Stimulated activated memory B cell treated with anti-CD40 and anti-IgM and Interleukin-4, amounts not matched to agents 10 μg/mL and 1 μg/mL and 100 μg/mL, for 72 hours (primary cell): ENCODE measurements at places on chromosomes 11 and 22.
A peak's percentile ranks its signal among the peaks of the same experiment; 100 is the strongest.

DNA sequence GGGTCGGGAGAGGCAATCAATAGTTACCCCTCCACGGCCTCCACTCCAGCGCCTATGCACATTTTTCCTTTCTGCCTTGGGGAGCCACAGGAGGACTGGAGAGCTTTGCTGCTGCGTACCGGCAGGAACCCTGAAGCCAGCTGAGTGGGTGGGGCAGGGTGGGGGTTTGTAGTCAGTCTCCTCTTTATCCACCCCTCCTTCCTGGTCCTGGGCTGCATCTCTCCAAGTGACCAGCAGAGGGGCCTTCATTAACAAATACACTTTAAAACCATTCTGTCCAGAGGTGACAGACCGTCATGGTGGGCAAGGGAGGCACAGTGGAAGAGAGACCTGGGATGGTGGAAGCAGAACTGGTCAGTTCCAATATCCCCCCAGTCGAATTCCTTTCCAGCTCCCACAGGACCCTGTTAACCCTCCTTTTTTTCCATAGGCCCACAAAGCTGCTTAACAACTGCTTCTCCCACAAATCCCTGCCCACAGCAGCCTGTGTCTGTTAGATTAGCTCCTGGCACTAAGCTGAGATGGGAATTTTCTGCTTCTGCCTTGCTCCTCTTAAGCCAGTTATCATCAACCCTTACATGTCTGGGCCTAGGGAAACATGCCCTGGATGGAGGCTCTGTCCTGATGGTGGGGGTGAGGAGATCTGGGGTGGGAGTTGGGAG is 3.9 kb upstream of the ABCG4 start:
- peak; percentile 62 for ATAC-seq
- no peaks in the 10 kb centered on the region for H3K36me3 ChIP-seq
- peaks cover 21% of the 10 kb centered on the region for H3K4me1 ChIP-seq
- H3K27me3 ChIP-seq = peaks cover 62% of the 10 kb centered on the region
- no peak overlapping the region for H3K4me3 ChIP-seq

- H3K27ac ChIP-seq = peak overlapping the region; percentile 69
- H3K27me3 ChIP-seq = no peaks in the 10 kb centered on the region
- H3K36me3 ChIP-seq = peaks cover 83% of the 10 kb centered on the region
- H3K4me1 ChIP-seq = peaks cover 47% of the 10 kb centered on the region
These were observed 134.8 kb downstream of the TBC1D22A start for GRCh38 chr22:46897246-46897623.

DNA sequence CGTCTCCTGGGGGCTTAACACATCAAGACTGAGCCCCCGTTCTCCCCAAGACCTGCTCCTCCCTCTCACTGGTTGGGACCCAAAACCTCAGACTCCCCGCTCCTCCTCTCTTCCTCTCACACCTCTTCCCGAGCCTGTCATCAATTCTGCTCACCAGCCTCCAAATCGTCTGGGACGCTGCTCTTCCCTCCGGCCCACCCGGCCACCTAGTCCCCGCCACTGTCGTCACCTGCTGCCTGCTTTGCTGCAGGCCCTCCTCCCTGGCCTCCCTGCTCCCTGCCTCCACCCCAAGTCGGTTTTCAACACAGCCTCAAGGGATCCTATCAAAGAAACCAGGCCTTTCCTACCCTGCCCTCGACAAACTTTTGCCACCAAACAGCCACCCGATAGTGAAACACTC is 3.1 kb downstream of the MFNG start:
- H3K36me3 ChIP-seq = peaks cover 38% of the 10 kb centered on the region
- no peak for ATAC-seq
- H3K4me1 ChIP-seq = peaks cover 54% of the 10 kb centered on the region
- peak overlapping the region; percentile 95 for H3K27ac ChIP-seq
- H3K4me3 ChIP-seq = peak overlapping the region; percentile 93

GRCh38 chr11:8772571-8773519 is 90.3 kb downstream of the RPL27A start:
- H3K36me3 ChIP-seq = no peaks in the 10 kb centered on the region
- no peaks in the 10 kb centered on the region for H3K27me3 ChIP-seq
- no peak overlapping the region for H3K4me3 ChIP-seq

DNA sequence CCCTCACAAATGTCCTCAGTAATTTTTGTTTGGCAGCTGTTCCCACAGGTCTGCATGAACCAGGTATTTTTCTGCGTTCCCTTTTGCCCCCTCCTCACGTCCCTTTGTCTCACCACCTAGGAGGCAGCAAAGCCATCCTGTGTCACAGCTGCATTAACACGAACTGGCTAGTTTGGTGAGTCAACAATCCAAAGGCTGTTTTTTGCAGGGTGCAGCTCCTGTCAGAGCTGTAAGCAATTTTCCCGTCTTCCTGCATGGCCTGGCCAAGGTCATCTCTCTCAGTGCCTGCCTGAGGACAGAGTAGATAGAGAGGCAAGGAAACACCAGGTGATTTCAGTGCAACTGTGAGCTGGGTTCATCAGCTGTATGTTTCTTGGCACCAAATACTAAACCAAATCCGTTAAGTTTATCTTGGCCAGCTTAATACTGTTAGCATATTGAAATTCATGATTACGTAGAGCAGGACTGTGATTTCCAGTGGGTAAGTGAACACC is 20.6 kb upstream of the VSIG10L2 start:
- H3K4me1 ChIP-seq = peaks cover 6% of the 10 kb centered on the region
- no peak overlapping the region for H3K27ac ChIP-seq
- H3K27me3 ChIP-seq = peaks cover 50% of the 10 kb centered on the region
- H3K4me3 ChIP-seq = no peak overlapping the region
- no peaks in the 10 kb centered on the region for H3K36me3 ChIP-seq

DNA sequence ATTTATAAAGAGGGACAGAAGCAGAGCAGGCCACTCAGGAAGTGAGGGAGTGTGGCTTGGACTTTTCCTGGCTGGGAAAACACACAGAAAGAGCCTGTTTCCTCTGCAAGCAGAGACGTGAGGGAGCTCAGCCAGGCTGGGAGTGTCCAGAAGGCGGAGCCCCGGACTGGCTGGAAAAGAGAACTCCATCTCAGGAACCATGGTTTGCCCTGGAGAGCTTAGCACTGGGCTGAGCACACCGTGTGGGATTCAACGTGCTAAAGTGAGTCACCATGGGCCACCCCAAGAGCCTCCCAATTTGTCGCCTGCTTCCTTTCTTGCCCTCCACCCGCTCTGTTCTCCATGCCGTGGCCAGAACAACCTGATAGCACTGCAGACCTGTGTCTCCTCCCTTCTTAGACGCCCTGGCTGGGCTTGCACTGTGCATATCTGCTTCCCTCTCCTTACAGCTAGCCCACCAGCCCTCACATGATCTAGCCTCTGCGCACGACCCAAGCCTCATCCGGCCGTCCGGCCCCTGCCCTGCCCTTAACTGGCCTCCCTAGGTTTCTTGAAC is 51.8 kb downstream of the GALNT18 start:
- H3K4me3 ChIP-seq = no peak overlapping the region
- no peaks in the 10 kb centered on the region for H3K4me1 ChIP-seq
- ATAC-seq = no peak

GRCh38 chr11:64268893-64269539 is 15.4 kb downstream of the BAD start:
- no peaks in the 10 kb centered on the region for H3K36me3 ChIP-seq
- peak overlapping the region; percentile 97 for H3K4me3 ChIP-seq
- peaks cover 34% of the 10 kb centered on the region for H3K4me1 ChIP-seq
- peak overlapping the region; percentile 93 for H3K27ac ChIP-seq
- peak; percentile 14 for ATAC-seq
- no peaks in the 10 kb centered on the region for H3K27me3 ChIP-seq

DNA sequence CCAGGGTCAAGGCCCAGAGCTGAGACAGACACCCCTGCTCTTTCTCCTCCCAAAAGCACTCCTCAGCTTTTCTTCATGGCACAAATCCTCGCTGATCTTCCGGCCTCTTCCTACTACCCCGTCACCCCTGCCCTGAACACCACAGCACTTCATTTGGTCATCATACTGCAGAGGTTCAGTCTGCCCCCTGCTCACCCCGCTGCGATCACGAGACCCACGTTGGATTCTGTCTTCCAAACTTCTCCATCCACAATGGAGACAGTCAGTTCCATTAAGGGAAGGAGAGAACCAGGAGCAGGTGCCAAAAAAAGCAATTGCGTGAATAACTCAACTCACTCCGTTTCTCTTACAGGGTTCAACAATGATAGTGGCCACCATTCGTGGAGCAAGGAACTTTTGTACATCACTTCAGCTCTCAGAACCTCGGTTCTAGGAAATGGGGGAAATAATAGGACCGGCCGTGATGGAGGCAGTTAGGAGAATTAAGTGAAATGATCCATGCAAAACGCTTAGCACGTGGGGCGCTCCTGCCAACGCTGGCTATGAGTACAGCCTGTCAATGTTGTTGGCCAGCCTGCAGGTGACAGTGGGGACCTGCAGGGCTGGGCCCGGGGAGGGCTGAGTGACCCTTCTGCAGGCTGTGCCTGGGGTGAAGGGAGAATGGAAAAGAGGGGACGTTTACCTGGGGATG is 45.9 kb downstream of the MN1 start:
- H3K4me3 ChIP-seq = no peak overlapping the region
- no peak for ATAC-seq
- peaks cover 32% of the 10 kb centered on the region for H3K27me3 ChIP-seq
- H3K4me1 ChIP-seq = no peaks in the 10 kb centered on the region
- no peak overlapping the region for H3K27ac ChIP-seq

- no peaks in the 10 kb centered on the region for H3K4me1 ChIP-seq
- H3K27ac ChIP-seq = no peak overlapping the region
- no peak overlapping the region for H3K4me3 ChIP-seq
- peaks cover 11% of the 10 kb centered on the region for H3K27me3 ChIP-seq
These were observed 153.4 kb downstream of the JRKL start for GRCh38 chr11:96543177-96543576.

- peaks cover 30% of the 10 kb centered on the region for H3K4me1 ChIP-seq
- peaks cover 10% of the 10 kb centered on the region for H3K27me3 ChIP-seq
- peak; percentile 71 for ATAC-seq
- no peak overlapping the region for H3K4me3 ChIP-seq
These were observed 64.1 kb upstream of the LMO1 start for GRCh38 chr11:8327761-8328192.

DNA sequence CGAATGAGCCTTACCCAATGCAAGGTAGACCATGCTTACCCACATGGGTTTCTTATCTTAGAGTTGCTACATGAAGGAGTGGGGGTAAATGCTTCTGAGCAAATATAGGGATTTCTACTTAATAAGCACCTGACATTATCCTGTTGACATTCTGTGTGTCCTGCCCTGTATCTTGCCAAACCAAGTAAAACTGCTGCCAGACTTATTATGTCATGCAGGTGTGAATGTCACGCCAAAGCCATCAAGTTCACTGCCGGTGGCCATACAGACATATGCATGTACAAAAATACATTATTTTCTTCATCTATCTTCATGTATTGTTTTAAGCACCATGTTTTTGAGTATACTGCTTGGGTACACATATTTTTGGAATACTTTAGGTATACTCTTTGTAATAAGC is 70.2 kb downstream of the NOX4 start:
- H3K4me1 ChIP-seq = no peaks in the 10 kb centered on the region
- no peaks in the 10 kb centered on the region for H3K27me3 ChIP-seq
- ATAC-seq = no peak
- H3K27ac ChIP-seq = no peak overlapping the region
- H3K36me3 ChIP-seq = no peaks in the 10 kb centered on the region

GRCh38 chr11:96388891-96389719 is 607 bp downstream of the CCDC82 start:
- ATAC-seq = peak; percentile 75
- peak overlapping the region; percentile 94 for H3K4me3 ChIP-seq
- peaks cover 26% of the 10 kb centered on the region for H3K36me3 ChIP-seq
- H3K4me1 ChIP-seq = peaks cover 47% of the 10 kb centered on the region
- peak overlapping the region; percentile 86 for H3K27ac ChIP-seq

DNA sequence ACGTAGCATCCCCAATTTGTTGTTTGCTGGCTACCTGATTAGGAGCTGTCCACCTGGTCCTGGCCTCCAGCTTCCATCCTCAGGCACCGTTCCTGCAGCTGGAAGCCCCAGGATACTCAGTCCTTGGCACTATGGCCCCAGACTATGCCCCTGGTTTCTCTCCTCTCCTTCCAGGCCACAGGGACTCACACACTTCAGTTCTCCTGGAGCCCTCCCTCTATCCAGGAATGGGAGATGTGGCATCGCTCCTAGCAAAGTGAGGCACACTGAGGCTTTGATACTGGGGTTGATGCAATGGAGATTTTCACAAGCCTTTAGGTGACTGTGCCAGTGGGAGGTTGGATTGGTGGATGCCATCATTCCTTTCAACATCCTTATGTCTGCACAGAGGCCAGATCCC is 142.8 kb upstream of the B3GAT1 start:
- peaks cover 14% of the 10 kb centered on the region for H3K27me3 ChIP-seq
- no peaks in the 10 kb centered on the region for H3K36me3 ChIP-seq
- H3K27ac ChIP-seq = no peak overlapping the region
- H3K4me3 ChIP-seq = no peak overlapping the region

- H3K36me3 ChIP-seq = peaks cover 13% of the 10 kb centered on the region
- H3K27ac ChIP-seq = no peak overlapping the region
These were observed 242.0 kb downstream of the BRD1 start for GRCh38 chr22:49585461-49586243.

DNA sequence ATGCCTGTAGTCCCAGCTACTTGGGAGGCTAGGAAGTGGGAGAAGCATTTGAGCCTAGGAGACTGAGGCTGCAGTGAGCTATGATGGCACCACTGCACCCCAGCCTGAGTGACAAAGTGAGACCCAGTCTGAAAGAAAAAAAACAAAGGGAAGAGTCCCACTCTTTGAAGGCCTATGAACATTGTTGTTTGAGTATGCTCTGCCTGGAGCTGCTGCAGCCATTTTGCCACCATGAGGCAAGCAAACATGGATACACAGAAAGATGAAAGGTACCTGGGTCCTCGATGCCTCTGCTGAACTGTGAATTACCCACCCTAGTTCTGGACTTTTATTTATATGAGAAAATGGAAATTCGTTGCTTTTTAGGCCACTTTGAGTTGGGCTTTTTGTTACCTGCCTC is 19.7 kb upstream of the TSPAN18 start:
- H3K4me3 ChIP-seq = no peak overlapping the region
- ATAC-seq = no peak
- no peaks in the 10 kb centered on the region for H3K36me3 ChIP-seq
- no peaks in the 10 kb centered on the region for H3K4me1 ChIP-seq
- peaks cover 35% of the 10 kb centered on the region for H3K27me3 ChIP-seq

- no peaks in the 10 kb centered on the region for H3K4me1 ChIP-seq
- peaks cover 8% of the 10 kb centered on the region for H3K27me3 ChIP-seq
- no peak for ATAC-seq
- no peaks in the 10 kb centered on the region for H3K36me3 ChIP-seq
These were observed 34.5 kb upstream of the SEZ6L start for GRCh38 chr22:26134654-26135330.

DNA sequence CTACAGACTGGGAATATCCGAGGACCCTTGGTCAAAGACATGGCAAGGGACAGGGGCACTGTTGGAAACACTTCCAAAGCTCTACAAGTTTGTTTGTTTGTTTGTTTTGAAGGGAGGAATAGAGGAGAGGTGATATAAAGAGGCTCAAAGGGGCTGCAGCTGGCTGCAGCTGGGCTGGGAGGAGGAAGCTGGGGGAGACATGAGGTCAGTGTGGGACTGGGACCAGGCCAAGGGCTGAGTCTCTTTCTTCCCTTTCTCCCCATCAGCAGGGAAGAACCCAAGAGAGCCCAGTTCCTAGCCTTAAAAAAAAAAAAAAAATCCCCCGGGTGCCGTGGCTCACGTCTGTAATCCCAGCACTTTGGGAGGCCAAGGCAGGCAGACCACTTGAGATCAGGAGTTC is 5.0 kb downstream of the RHOG start:
- H3K36me3 ChIP-seq = peaks cover 63% of the 10 kb centered on the region
- peak overlapping the region; percentile 85 for H3K27ac ChIP-seq
- peak overlapping the region; percentile 76 for H3K4me3 ChIP-seq
- H3K4me1 ChIP-seq = peaks cover 86% of the 10 kb centered on the region
- H3K27me3 ChIP-seq = no peaks in the 10 kb centered on the region
